Stimulated activated CD4-positive, alpha-beta T cell treated with anti-CD3 and anti-CD28 coated beads, Interleukin-12 subunit alpha, Interleukin-12 subunit beta, amount 100 ng/mL, for 24 hours (primary cell): ENCODE measurements at places on chromosomes 4 and X.
A peak's percentile ranks its signal among the peaks of the same experiment; 100 is the strongest.

DNA sequence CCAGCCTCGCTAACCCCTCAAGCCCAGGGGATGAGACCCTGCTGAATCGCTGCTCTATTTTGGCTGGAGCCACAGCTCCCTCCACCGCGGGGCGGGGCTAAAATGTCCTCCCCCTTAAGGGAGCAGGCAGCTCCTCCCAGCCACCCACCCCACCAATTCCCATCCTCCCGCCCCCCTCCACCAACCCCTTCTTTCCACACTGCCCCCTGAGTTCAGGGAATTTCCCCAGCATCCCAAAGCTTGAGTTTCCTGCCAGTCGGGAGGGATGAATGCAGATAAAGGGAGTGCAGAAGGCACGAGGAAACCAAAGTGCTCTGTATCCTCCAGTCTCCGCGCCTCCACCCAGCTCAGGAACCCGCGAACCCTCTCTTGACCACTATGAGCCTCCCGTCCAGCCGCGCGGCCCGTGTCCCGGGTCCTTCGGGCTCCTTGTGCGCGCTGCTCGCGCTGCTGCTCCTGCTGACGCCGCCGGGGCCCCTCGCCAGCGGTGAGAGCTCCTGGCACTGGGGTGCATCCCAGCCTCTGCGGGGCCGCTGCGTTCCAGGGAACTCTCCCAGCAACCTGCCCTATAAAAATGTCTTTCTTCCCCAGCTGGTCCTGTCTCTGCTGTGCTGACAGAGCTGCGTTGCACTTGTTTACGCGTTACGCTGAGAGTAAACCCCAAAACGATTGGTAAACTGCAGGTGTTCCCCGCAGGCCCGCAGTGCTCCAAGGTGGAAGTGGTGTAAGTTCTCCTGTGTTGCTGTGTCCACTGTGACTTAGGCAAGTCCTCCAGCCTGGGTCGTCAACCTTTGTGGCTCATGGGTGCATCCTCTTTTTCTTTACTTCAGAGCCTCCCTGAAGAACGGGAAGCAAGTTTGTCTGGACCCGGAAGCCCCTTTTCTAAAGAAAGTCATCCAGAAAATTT, at the start of gene CXCL6:
Gene CXCL6, plus strand, starts transcription at position 306 of the 907 bp plus-strand sequence. Its CDS starts 73 bp downstream, at position 379.
- no peak for DNase-seq

DNA sequence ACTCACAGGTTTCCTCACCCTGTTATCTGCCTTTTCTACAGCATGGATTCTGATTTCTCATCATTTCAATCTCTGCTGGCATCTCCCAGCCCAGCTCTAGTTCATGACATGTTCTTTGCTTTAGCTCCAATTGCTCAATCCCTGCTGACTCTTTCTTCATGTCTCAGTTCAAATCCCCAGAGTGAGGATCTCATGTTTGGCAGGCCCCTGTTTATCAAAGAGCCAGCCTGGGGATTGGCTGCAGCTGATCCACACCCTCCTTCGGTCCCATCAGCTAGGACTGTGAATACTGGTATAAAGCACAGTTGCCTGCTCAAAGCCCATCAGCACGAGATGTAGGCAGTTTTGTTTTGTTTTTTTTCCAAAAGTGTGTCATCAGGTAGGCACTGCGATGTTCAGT, 14.4 kb upstream of the CC2D2A start:
- no peak for DNase-seq

DNA sequence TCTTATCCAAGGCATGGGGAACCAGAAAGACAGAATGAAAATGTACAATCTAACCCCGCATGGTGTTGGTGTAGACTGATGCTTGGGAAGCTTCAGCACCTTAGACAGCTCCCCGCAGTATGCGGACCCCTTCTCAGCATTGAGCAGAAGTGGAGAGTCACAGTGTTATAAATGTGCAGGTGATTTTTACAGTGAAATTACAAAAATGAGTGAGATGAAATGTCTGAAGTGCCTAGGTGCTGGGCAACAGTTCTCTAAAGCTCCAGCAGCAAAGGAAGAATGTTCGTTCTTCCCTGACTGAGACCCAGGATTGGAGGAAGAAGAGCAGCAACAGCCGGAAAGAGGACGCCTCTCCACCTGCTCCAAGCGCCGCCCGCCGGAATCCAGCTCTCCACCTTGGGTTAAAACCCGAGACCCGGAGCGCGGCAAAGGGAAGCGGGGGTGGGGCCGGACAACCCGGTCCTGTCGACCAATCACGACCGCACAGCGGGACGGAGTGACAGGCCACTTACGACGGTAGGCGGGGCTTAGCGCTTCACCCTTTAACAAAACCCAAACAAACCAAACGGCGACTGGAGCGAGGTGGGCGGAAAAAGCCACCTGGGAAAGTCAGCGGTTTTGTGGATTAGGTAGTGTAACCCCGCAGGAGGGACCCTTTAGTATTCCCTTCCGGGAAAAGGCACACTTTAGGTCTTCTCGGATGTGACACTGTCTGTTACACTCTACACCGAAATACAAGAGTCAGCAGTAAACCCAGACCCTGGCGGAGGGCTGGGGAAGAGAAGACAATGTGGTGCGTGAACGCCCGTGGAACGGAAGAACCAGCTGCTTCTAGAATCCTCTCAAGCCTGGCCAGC, at the start of gene GLRA3:
Gene GLRA3, minus strand, starts transcription at position 403 of the 857 bp plus-strand sequence. CDS start 436 bp downstream, outside the sequence.
- DNase-seq = no peak

GRCh38 chrX:1591102-1591862, at the start of gene AKAP17A:
TSS of gene AKAP17A (plus strand) at chrX:1591604. CDS start at chrX:1593463, 1,859 bp downstream.
- peak; percentile 100 for DNase-seq

DNA sequence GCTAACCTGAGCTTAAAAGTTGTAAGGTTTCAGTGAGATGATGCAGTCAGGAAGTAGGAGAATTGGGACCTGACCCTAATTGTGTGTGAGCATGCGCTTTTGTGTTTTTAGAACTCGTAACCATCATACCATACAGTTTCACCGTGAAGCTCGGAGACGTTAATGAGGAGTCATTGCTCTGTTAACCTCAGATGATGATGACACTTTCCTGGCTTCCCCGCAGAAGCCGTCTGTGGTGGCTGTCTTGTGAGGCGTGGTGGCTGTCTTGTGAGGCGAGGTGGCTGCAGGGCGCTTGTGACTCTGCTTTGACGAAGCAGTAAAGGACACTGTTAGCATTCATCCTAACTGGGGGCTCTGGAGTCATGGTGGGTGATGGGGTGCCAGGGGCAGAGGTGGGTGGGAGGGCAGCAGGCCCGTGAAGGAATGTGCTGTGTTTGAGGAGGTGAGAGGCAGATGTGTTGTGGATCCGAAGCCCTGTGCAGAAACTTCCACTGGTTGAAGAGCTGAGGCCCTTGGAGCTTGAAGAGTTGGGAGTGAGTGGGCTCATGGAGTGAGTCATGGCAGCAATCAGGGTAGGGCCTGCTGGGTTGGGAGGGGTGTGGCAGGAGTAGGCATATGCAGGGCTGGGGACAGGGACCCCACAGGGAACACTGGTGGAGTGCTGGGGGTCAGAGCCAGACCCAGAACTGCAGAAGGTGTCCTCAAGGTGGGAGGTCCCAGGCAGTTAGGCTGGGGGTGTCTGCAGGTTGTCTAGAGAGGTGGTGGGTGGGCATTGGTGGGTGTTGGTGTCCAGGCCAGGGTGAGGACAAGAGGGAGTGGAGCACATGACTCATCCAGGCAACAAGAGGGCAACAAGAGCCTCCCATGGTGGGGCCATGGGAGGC, 57.4 kb downstream of the NSD2 start:
- DNase-seq = no peak

GRCh38 chr4:180169394-180169793, 2073.8 kb upstream of the TENM3 start:
- DNase-seq = no peak

DNA sequence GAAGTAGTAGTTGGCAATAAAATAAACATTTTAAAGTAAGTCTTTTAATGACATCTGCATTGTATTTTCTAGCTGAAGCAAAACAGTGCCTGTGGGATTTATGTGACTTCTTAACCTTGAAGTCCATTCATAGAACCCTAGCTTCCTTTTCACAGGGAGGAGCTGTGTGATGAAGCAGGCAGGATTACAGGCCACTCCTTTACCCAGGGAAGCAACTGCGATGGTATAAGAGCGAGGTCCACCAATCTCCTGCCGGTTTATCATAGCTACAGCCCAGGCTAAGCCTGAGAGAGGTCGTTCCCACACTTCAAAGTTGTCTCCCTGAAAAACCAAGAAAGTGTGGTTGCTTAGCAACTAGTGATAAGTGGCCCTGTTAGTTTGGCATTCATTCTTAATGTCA, 7.0 kb downstream of the RPL36A start:
- DNase-seq = no peak

GRCh38 chr4:182111586-182111985, 131.6 kb upstream of the TENM3 start:
- DNase-seq = no peak

GRCh38 chr4:182884040-182884439, 33.1 kb downstream of the DCTD start:
- DNase-seq = no peak

DNA sequence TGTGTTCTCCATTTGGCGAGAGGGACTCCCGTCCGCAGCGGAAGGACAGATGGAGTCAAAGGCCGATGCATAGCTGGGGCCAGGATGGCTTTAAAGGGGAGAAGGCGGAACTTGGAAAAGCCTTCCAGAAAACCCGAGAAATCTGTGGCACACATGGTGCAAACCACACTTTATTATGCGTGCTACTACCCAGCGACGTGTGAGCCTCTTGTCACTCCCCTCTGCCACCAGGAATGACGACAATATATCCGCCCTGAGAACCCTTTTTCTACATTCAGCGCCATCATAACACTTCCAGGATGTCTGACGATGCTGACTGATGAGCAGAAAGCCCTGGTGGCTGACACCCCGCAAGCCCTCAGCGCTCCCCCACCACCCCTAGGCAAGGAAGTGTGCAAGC, 689 bp upstream of the DCHS2 start:
- no peak for DNase-seq

GRCh38 chr4:118340109-118340508, 12.7 kb downstream of the PRSS12 start:
- no peak for DNase-seq

GRCh38 chrX:51737091-51737490, 6.2 kb upstream of the GSPT2 start:
- no peak for DNase-seq

DNA sequence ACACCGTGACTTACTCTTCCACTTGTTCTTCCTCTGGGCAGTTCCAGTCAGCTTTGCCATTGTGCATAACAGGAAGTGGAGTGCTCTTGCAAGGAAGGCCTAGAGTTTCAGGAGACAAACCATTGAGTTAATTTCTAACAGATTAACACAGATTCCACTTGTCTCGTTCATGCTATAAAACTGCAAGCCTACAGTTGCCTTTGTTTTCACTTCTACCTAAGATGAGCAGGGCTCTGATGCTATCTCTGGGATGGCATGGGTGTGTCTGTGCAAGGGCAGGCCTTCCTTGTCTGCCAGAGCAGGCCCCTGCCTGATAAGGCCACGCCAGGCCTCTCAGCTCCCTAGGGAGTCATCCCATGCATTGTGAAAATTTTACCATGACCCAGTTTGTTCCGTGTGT, 67.7 kb upstream of the PGRMC2 start:
- no peak for DNase-seq

DNA sequence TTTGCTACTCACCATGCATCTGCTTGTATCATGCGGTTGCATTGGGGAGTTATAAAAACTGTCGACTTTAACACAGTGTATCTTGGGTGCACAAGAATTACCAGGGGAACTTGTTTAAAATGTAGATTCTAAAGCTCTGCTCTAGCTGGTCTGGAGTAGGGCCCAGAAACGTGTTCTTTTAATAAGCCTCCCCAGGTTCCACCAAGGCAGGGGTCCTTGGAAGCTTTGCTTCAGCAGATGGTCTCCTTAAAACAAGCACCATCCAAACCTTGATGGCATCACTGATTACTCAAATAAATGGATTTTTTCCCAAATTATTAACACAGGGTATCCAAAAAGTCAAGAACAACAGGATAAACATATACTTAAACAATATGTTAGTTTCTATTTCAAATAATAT, 120.2 kb upstream of the NDP start:
- DNase-seq = no peak

- no peak for DNase-seq
These were observed 2.4 kb upstream of the CTAG2 start for GRCh38 chrX:154655786-154656185.

GRCh38 chrX:73916931-73917667, 354.1 kb downstream of the CHIC1 start:
- DNase-seq = no peak

- DNase-seq = no peak
These were observed 613.1 kb upstream of the HS3ST1 start for GRCh38 chr4:12041828-12042227.

GRCh38 chr4:40323866-40324265, 11.3 kb upstream of the CHRNA9 start:
- DNase-seq = no peak

DNA sequence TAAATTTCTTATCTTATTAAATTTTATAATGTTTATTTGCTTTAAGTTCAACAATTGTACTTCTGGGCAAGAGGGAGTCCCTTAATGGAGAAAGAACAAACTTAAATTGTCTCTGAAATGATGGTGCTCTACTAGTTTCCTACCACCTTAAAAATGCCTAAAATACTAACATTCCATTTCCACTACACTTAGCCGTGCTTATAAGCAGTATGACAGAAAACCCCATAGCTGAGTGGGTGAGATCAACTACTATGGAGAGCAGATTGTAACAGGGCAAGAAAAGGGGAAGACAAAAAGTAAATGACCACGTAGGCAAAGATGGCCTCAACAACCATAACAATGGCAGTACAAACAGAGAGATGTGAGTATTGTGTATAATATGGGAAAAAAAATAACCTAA, 35.0 kb downstream of the RFC1 start:
- DNase-seq = no peak

DNA sequence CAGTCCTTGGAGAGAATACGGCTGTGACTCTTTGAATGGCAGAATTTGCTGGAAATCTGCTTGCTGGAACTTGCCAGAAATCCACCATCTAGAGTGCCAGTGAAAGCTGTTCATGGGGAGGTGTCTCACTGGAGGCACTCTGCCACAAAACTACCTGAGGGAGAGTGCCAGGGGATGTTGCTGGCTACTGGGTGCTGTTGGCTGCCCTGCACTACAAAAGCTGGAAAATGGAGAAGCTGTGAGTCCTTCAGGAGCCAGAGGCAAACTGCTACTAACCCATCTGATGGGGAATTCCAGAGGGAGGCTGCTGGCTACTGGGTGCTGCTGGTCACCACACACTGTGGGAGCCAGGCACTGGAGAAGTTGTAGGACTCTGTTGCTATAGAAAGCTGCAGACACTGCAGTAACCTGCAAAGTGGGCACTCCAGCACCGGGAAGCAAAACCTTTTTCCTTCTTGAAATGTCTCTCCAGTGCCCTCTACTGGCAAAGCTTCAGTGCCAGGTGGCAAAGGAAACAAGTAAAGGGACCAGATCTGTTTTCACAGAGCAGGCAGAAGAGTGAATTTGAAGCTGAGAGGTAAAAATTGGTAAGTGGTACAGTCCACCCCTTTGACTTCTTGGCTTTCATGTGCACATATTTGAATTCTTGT, 47.8 kb upstream of the HSD17B10 start:
- no peak for DNase-seq

DNA sequence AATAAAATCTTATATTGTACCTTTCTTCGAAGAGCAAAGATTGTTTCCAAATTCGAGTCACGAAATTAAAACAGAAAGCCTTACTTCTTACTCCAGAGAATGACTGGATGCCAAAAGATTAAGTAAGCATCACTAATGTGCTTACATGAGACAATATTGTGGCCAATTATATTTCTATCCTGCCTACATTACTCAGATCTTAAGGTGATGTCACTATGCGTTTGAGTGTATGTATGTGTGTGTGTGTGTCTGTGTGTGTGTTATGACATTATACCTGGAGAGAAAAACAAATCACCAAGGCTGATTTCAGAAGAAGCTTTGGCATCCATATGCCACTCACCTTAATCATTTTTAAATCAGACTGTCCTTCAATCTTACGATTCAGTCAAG, 556.3 kb downstream of the PPARGC1A start:
- DNase-seq = peak; percentile 6
